ENCODE measurements at places on chromosomes 11 and 22.

DNA sequence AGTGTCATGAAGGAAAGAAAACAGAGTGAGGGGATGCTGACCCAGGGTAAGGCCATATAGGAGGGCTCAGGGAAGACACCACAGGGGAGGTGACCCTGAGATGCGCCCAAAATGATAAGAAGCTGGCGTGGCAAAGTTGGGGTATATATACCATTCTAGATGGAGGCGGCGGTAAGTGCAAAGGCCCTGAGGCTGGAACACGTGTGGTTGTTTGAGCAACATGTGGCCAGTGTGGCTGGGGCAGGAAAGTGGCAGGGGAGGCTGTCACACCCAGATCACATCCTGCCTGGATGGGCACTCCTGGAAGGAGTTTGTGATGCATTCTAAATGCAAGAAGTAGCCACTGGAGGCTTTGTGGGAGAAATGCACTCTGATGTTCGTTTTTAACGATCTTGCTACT is 70.2 kb downstream of the CYTH4 start:
- no peak for DNase-seq

- DNase-seq = no peak
Measured at GRCh38 chr22:46163557-46163888, 13.2 kb downstream of the PPARA start.

DNA sequence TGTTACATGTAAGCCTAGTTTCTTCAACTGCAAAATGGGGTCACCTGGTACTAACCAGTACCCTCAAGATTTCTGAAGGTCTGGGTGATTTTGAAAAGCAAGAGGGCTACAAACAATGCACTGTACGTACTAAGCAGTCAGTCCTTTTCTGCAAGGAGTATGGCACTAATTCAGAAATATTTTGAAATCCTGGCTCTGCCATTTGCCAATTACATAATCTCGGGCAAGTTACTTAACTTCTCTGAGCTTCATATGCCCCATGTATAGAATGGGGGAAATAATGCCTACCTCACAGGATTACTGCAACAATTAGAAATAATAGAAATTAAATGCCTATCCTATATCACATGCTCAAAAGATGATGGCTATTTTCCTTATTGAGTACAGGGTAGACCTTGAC is 60.7 kb upstream of the CCDC89 start:
- no peak for DNase-seq

DNA sequence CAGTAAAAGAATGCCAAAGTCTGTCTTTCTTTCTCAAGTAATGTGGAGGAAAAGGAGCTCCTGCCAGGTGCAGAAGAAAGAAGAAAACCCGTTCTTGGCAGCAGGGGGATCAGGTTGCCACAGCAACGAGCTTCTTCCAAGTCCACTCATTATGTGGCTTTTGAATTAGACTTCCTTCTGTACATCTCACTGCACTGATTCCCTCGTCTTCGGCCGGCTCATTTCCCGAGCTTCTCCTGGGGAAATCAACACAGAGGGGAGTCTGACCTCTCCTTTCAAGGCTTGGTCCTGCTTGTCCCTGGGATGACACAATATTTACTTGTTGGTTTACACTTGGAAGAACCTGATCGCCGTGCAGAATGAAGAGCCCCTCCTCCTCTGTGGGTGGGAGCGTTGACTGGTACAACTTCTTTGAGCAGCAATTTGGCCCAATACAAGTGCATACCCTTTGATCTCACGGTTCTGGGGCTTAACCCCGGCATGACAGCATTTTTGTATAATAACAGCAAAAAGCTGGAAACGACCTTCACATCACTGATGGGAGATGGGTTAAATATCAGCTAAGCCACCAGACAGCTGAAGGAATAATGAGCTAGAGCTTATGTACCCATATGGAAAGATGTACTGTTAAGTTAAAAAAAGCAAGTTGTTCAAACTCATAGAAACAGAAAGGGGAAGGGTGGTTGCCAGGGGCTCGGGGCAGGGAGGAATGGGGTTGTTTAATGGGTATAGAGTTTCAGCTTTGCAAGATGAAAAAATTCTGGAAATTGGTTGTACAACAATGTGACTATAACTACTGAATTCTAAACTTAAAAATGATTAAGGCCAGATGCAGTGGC is 35.4 kb downstream of the MCHR1 start:
- no peak for DNase-seq

DNA sequence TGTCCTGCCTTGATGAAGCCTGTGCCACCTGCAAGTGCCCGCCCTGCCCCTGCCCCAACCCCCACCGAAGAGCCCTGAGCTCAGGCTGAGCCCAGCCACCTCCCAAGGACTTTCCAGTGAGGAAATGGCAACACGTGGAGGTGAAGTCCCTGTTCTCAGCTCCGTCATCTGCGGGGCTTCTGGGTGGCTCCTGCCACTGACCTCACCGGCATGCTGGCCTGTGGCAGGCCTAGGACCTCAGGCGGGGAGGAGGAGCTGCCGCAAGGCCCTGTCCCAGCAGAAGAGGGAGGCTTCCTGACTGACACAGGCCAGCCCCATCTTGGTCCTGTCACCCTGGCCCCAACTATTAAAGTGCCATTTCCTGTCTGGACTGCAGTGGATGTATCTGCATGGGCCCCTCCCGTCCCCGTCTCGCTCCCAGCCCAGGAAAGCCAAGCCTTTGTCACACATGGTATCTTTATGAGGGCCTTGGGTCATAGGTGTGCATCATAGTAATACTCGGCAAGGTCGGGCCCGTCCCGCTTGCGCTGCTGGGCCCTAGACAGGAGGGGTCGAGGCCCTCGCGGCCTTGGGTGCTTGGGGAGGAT is 882 bp downstream of the FREY1 start:
- DNase-seq = no peak

GRCh38 chr22:26906464-26906863 is 249.1 kb downstream of the MIAT start:
- no peak for DNase-seq

- no peak for DNase-seq
Measured at GRCh38 chr11:19817870-19818269, 105.2 kb downstream of the NAV2 start.

DNA sequence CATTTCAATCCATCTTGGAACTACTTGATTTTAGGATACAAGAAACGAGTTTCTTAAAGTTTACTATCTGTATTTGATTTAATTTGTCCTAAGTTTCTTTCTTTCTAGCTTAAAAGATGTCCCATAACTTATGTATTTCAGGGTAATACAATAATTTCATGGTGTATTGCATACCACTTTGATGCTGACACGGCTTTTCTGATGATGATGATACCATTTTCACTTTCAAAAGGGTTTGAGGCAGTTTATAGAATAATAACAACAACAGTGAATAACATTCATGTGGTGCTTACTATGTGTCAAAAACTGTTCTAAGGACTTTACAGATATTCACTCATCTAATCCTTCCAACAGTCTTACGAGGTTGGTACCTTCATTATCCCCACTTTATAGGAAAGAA is 33.2 kb upstream of the POU2AF1 start:
- no peak for DNase-seq

- no peak for DNase-seq
Measured at GRCh38 chr11:120545813-120546212, 34.3 kb downstream of the GRIK4 start.

DNA sequence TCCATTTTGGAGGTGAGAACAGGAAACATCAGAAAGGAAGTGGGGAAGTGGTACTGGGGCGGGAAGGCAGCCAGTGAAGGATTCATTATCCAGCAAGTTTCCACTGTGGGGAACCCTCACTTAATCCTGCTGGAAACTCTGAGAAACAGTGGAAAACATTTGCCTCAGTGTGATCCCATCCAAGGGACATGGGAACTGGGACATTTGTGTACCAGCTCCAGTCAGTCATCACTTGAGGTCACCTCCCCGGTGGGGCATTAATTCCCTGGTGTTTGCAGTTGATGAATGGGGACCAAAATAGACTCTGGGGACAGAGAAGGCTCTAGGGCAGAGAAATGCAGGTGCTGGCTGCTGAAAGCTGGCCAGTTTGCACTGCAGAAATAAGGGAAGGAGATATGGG is 599.9 kb downstream of the BUD13 start:
- DNase-seq = no peak

GRCh38 chr11:61418136-61418535 is 11.6 kb downstream of the CPSF7 start:
- DNase-seq = no peak

DNA sequence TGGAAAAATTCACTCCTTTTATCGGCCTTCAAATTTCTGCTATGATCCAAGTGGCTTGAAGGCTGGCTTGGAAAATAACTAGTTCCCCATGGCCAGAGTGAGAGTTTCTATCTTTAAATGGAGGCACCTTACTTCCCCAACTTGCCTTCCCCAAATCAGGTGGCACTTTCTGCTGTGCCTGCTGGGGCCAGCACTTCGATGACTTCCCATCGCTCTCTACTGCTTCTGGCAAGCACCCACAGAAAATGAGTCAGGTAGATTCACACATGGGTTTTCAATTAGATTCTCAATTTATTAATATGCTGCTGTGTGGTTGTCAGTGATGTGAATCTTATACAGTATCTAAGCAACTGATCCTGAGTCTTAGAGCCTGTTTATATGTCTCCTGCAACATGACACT is 398.8 kb upstream of the RAG2 start:
- no peak for DNase-seq

DNA sequence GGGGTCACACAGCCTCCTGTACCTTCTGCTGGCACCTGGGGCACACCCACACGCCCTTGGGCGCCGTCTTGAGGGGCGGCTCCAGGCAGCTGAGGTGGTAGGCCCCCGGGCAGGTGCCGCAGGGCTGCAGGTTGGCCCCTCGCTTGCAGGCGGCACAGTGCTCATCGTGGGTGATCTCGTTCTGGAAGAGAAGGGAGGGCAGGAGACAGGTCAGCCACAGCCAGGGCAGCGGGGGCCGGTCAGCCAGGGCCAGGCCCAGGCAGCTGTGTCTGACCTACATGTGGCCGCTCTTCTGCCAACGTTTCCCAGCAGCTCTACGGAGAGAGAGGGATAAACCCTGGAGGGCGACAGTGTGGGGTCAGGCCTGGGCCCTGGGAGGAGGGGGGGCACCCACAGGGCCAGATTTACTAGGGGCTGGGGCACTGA is 121.9 kb downstream of the PHF21B start:
- DNase-seq = no peak

DNA sequence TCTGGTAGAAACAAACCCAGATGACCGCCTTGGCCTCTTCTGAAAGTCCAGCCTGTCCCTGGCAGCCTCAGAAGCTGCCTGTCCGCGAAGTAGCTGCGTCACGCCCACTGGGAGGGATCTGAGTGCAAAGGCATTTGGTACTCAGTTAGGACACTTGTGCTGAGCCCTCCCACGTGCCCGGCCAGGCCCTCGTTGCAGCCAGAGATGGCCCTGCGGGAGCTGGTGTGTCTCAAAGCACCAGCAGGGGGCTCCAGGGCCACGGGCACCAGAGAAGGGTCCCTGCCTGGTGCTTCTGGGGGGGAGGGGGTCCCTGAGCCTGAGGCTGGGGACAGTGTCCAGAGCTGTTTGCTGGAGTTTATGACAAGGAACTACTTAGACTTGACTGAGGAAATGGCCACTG is 5.8 kb downstream of the SELENOO start:
- no peak for DNase-seq

DNA sequence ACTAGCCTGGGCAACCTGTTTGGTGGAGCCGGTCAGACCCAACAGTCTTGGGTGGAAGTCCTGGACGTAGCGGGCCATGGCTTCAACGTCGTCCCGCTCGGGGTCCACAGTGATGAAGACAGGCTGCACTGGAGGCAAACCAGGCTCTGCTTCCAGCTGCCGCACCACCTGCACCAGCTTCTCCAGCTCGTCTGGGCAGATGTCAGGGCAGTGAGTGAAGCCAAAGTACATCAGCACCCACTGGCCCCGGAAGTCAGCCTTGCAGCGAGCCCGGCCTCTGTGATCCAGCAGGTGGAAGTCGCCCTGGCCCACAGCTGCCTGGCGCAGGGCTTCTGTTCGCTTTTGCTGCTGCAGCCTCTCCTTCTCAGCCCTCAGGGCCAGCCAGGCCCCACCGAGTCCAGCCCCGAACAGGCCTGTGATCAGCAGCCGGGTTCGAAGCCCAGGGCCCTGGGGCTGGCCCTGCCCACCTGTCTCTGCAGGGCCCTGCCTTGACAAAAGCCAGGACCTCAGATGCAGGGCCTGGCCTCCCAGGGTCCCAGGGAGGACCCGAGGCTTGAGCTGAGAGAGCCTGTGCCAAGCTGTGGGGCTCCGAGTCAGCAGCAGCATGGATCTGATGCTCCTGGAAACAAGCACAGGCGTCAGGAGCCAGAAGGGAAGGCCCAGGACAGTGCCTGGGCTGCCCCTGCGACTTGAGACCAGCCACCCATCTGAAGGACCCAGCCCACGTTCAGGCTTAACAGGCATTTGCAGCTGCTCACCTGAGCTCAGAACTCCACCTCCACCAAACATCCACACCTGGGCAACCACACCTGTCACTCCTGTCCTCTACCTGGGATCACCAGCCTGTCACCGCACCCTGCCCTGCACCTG is 1.4 kb downstream of the SCO2 start:
- DNase-seq = no peak

GRCh38 chr11:85318573-85318972 is 308.6 kb downstream of the DLG2 start:
- DNase-seq = no peak

- DNase-seq = no peak
Measured at GRCh38 chr11:64755681-64756361, 4.0 kb downstream of the PYGM start.

DNA sequence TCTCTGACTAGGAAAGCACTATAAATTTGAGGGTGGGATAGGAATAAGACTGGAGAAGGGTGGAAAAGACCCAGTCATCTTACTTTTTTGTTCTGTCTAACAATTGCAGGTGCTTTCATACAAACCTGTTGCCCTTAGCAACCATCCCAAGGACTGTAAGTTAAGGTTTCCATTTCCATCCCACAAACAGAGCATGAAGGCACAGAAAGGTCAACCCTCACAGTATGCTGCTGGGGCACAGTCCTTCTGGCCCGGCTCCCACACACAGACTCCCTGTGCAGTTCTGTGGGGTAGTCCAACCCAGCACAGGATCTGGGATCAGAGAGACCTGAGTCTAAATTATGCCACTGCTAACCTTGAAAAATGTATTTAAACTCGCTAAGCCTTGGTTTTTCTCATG is 38.4 kb upstream of the ETS1 start:
- DNase-seq = no peak

- DNase-seq = no peak
Measured at GRCh38 chr22:18987765-18988164, 51.7 kb upstream of the PRODH start.

- no peak for DNase-seq
Measured at GRCh38 chr22:46829941-46830715, 67.7 kb downstream of the TBC1D22A start.

DNA sequence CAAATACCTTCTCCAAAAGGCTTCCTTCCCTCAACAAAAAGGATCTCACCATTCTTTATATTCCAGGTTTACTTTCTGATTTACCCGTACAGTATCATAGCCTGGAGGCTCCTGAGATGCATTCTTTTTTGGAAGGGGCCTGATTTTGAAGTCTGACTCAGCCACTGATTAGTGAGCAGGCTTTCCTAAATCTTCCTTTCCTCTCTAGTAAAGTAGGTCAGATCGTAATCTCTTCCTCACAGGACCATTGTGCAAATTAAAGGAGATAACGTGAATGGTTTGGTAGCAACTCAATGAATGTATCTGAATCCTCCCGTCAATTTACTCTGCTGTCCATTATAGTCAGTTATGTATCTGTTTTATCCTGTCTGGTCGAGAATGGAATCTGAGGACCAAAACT is 227.7 kb upstream of the ANO5 start:
- DNase-seq = no peak

All from activated CD4-positive, alpha-beta T cell treated with anti-CD3 and anti-CD28 coated beads, Interleukin-2, amount 50 U/mL, for 24 hours (primary cell).